GOT3 (cell line): ENCODE measurements at places on chromosomes 4 and X.

- no peak for DNase-seq
Measured at GRCh38 chrX:111040377-111041017, 55.5 kb upstream of the PAK3 start.

GRCh38 chr4:48636911-48637310, 143.2 kb downstream of the FRYL start:
- no peak for DNase-seq

- DNase-seq, result no peak
Measured at GRCh38 chr4:48343035-48343434, 1.7 kb downstream of the SLAIN2 start.

GRCh38 chrX:53476371-53476770, 42.2 kb upstream of the HSD17B10 start:
- no peak for DNase-seq

- DNase-seq, result no peak
Measured at GRCh38 chr4:158837527-158838141, 68.8 kb downstream of the FNIP2 start.
